SJSA1 (cell line): ENCODE measurements at places on chromosomes 3 and 15. TPM values are rescaled to one million over a fixed set of nuclear protein-coding genes. Genes with fewer than 3 reads are reported as not detected.

DNA sequence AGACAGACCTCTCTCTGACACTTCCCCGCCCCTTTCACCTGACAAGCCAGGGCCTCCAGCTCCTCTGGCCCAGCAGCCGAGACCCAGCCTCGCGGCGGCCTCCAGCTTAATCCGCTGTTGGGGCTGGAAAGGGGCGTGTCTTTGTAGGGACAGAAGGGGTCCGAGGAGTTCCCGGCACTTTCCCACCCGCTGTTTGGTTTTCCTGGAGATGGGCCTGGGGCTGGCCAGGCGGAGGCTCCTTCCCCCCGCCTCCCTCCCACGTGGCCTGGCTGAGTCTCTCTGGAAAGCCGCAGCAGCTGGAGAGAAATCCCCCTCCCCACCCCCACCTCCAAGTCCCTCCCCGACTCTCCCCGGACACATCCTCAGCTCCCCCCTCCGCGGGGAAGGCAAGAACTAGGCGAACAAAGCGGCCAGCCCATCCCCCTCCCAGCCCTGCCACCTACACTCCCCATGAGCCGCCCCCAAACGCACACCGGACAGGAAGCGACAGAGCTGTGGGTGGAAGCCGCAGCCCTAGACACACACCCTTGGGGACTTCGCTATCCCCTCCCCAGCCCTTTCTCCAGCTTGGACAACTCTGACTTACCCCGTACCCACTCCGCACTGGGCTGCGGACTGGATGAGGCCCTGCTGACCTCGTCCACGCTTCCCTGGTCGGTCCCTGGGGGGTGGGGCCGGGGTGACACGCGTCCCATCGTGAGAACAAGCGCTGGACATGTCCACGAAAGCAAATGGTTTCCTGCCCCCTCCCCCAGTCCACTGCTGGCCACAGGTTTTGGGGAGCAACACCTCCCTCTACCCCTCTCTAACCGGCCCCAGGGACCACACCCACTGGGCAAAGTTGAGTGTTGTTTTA, 1.2 kb downstream of the IGDCC4 start:
- peak; percentile 19 for DNase-seq
- H3K36me3 ChIP-seq: no peaks in the 10 kb centered on the region
- peaks cover 9% of the 10 kb centered on the region for H3K27me3 ChIP-seq
- no peak overlapping the region for H3K27ac ChIP-seq
- H3K4me3 ChIP-seq: peak overlapping the region; percentile 45

- no peak overlapping the region for H3K27ac ChIP-seq
- H3K4me1 ChIP-seq: peaks cover 38% of the 10 kb centered on the region
- peaks cover 4% of the 10 kb centered on the region; the same call in 1 of the 2 replicates for H3K36me3 ChIP-seq
- DNase-seq: no peak
- peaks cover 24% of the 10 kb centered on the region for H3K27me3 ChIP-seq
These were observed 1.1 kb downstream of the BAHD1 start for GRCh38 chr15:40441565-40442531.

DNA sequence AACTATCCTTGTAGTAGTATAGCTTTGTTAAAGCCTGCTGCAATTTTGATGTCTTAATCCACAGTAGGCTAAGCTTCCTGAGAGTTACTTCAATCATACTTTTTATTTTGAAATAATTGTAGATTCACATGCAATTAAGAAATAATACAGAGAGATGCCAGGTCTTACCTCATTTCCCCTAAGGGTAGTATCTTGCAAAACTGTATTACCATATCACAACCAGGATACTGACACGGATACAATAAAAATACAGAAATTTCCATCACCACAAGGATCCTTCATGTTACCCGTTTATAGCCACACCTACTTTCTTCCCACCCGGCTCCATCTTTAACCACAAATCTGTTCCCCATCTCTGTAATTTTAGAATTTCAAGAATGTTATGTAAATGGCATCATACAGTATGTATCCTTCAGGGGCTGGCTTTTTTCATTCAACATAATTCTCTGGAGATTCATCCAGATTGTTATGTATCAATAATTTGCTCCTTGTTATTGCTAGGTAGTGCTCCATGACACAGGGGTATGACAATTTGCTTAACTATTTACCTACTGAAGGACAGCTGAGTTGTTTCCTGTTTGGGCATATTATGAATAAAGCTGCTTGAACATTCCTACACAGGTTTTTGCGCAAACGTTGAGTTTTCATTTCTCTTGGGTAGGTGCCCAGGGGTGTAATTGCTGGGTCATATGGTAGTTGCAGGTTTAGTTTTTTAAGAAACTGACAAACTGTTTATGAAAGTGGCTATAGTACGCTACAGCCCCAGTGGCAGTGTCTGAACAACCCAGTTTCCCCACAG, 21.6 kb downstream of the BDH1 start:
- DNase-seq: no peak
- no peak overlapping the region for H3K4me3 ChIP-seq
- H3K36me3 ChIP-seq: no peaks in the 10 kb centered on the region
- no peaks in the 10 kb centered on the region for H3K27me3 ChIP-seq
- H3K4me1 ChIP-seq: no peaks in the 10 kb centered on the region
- H3K27ac ChIP-seq: no peak overlapping the region

GRCh38 chr3:122577409-122578031, at the start of gene PARP15:
Gene PARP15, plus strand, starts transcription at chr3:122577650. Its CDS starts 18 bp downstream, at chr3:122577668.
- H3K36me3 ChIP-seq: peaks cover 3% of the 10 kb centered on the region; the same call in 1 of the 2 replicates
- H3K27ac ChIP-seq: no peak within 1 kb of the TSS
- H3K4me3 ChIP-seq: peak within 1 kb of the TSS; percentile 19; the same call in 1 of the 2 replicates
- DNase-seq: no peak
- 0 out of 2 replicates have a peak, but pooled peaks cover 3% of the 10 kb centered on the region for H3K27me3 ChIP-seq
- peaks cover 8% of the 10 kb centered on the region for H3K4me1 ChIP-seq

- no peaks in the 10 kb centered on the region for H3K4me1 ChIP-seq
- no peak overlapping the region for H3K27ac ChIP-seq
- H3K36me3 ChIP-seq: no peaks in the 10 kb centered on the region
- no peak for DNase-seq
These were observed 76.8 kb upstream of the DPH6 start for GRCh38 chr15:35622641-35623340.

NANOGP8 gene
- total RNA-seq: not detected in 2 replicates

IL1RAP gene
- 20.1 and 29.6 TPM in 2 replicates for total RNA-seq

TMEM87A gene
- total RNA-seq: 74.9 and 77.0 TPM in 2 replicates

SLC2A2 gene
- total RNA-seq: not detected in 2 replicates

TLR9 gene
- not detected in 2 replicates for total RNA-seq
